ENCODE measurements at places on chromosomes 5 and 9.

DNA sequence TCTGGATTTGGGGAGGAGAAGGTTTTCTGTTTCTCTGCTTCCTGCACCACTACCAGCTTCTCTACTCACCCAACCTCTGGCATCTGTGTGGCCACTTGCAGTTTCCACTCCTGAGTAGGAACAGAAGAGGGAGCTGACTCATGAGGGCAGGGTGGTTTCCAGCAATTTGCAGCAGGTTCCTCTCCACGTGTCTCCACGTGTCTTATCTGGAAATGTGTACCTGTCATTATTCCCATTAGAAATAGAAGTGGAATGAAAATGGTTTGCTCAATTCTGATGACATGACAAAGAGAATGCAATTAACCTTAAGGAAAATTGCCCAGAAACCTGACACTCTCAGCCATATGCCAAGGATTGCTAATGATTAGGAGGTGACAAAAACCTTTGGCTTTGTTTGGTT lies 33.0 kb downstream of the EGFLAM start:
- DNase-seq, result no peak

DNA sequence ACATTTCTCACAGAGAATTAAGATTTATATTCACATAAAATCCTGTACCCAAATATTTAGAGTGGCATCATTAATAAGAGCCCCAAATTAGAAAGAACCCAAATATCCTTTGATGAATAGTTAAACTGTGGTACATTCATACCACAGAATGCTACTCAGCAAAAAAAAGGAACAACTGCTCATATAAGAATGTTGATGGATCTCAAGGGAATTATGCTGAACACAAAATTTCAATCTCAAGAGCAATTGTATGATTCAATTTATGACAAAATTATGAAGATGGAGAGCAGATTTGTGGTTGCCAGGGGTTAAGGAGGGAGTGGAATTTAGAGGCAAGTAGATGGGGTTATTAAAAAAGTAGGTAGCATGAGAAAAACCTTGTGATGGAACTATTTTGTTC lies 4.5 kb upstream of the PAIP1 start:
- no peak for DNase-seq

DNA sequence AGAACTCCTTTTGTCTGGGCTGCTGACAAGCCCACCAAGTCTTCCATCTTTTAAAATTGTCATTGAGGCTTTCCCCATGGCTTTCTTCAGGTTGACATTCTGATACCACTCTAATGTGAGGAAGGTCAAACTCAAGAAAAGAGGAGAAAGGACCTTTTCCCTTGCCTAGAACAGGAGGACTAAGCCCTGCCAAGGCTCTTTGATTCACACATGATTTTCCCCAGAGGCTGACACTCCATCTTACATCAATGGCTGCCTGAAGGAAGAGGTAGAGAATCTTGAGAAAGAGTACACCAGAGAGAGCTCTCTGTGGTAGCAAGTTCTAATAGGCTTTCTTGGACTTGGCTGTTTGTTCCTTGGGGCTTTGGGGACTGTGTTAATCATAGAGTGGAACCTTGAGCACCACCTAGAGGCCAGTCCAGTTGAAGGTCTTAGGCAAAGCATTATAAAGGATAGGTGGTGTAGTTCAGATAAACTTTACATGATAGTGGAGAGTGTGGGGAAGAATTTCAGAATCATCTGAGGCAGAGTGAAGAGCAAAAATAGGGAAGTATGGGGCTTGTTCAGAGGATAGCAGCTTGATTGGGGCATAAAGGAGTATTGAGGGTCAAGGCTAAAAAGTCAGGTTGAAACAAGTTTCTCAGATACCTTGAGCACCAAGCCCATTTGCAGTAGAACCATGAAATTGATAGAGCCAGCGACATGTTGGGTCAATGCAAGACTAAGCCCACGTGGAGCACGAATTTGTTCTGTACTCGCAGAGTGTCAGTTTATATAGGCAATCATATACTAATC lies 36.7 kb downstream of the NDFIP1 start:
- DNase-seq, result peak; percentile 61

GRCh38 chr5:83726912-83727311 lies 6.3 kb upstream of the HAPLN1 start:
- DNase-seq, result no peak

GRCh38 chr5:145908206-145908960 lies 28.0 kb upstream of the SH3RF2 start:
- no peak for DNase-seq

DNA sequence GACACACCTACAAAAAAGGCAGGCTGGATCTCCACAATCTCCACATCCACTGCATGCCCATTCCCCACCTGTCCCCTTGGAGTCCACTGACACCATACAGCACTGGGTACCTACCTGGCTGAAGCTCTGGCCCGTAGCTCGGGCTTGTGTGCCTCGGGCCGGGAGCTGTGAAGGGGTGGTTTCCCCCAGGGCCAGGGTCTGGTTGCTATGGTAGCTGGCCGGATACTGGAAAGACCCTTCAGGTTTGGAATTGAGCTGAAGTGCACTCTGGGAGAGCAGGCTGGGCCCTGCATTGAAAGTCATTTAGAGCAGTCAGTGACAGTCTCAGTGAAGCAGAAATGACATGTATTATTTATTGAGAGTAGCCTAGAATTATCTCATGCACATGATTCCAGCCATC lies 507.3 kb downstream of the CTNND2 start:
- no peak for DNase-seq

GRCh38 chr9:115039516-115040120 lies 78.3 kb downstream of the TNC start:
- no peak for DNase-seq

DNA sequence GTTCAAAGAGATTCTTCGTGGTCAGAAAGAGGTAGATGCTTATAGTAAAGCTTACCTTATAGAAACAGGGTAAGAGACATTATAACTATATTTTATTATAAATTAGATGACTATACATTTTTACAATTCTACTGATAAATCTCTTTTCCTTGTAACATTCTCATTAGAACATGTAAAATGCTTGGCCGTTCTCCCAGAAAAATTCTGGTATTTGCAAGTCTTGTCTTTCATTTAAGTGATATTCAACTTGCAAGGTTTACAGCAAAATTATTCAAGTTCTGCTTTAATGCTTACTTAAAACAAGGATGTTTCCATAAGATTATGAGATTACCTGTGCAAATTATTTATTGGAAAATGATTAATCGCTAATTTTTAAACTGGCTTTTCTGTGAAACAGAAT lies 41.3 kb upstream of the CDH18 start:
- DNase-seq, result no peak
